Cardiac septum (tissue), 1 donor: ENCODE measurements at places on chromosomes 3 and 15. TPM values are rescaled to one million over a fixed set of nuclear protein-coding genes. Genes with fewer than 3 reads are reported as not detected.

The CNTN4 gene
- total RNA-seq, result 2.8 TPM

The SERINC4 gene
- total RNA-seq, result 0.43 TPM

The BNC1 gene
- total RNA-seq, result 0.11 TPM

The CPN2 gene
- total RNA-seq, result 0.35 TPM

The ETV5 gene
- total RNA-seq, result 17.4 TPM
